Foreskin keratinocyte (primary cell): ENCODE measurements at places on chromosomes 7 and 10. TPM values are rescaled to one million over a fixed set of nuclear protein-coding genes. Genes with fewer than 3 reads are reported as not detected.

DNA sequence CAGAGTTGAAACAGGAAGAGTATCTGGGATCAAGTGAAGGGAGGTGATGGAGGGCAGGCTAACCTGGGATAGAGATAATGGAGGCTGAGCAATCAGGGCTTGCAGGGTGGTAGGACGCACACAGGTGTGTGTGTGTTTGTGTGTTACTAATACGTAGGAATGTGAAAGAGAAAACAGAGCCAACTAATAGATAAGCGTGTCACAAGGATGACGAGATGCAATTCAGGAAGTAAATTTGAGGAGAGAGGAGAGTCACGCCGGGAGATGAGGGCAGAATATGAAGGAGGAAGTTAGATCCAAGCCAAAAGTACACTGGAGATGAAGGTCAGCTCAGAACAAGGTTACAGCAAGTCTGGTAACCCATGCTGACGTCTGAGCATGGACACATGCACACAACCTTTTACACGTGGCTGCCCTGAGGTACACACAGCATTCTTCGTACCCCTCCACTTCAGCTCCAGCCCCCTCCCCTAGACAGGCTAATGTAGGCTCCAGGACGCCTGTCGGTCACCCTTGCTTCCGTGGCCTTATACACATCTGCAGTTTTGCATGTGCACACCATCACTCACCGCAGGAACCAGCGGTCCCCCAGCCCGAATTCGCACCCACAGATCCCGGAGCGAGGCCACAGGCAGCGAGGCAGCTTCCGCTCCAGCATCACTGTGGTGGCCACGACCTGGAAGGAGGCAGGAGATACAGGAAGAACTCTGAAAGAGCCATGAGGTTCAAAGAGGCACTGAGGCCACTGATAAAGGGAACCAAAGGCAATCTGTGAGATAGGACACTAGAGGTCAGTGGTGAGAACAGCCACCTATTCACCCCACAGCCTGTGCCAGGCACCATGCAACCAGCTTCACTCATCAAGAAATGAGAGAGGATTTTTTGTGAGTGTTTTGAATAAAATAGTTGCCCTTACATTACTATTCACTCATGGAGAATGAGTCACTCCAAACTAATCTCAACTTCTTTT, 23.7 kb upstream of the TRPV6 start:
- DNase-seq: no peak

GRCh38 chr7:33495207-33495606, 365.8 kb downstream of the BBS9 start:
- DNase-seq: no peak

DNA sequence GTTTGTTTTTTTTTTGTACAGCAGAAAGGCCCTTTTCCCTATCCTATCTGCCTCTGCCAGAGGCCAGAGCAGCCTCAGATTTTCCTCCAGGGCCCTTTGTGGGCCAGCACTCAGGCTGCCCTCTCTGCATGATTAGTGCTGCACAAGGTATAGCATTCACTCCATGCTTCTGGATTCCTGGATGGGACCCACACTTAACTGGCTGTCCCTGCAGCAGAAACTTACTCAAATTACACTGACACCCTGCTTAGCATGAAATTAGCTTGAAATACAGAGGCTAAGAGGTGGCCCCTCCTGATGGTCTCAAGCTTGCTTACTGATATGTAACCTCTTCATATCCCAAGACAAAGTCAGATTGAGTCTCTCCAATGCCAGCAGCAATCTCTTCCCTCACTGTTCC, 239.3 kb downstream of the SORCS1 start:
- DNase-seq: no peak

DNA sequence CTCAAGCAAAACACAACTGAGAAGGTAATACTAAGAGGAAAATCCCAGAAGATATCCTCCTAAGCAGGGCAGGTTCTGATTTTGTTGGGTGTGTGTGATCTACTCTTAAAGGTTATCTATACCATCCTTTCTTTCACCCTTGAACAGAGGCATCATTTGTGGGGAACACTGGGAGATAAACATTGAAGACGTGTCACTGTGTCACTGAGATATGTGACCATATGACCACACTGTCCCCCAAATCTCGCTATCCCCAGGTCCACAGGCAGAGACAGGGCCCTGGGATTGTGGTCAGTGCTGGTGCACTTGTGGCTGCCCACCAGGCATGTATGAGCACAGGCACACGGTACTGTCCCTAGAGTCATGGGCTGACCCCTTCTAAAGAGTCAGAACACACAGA, 30.0 kb downstream of the TECTB start:
- DNase-seq: no peak

DNA sequence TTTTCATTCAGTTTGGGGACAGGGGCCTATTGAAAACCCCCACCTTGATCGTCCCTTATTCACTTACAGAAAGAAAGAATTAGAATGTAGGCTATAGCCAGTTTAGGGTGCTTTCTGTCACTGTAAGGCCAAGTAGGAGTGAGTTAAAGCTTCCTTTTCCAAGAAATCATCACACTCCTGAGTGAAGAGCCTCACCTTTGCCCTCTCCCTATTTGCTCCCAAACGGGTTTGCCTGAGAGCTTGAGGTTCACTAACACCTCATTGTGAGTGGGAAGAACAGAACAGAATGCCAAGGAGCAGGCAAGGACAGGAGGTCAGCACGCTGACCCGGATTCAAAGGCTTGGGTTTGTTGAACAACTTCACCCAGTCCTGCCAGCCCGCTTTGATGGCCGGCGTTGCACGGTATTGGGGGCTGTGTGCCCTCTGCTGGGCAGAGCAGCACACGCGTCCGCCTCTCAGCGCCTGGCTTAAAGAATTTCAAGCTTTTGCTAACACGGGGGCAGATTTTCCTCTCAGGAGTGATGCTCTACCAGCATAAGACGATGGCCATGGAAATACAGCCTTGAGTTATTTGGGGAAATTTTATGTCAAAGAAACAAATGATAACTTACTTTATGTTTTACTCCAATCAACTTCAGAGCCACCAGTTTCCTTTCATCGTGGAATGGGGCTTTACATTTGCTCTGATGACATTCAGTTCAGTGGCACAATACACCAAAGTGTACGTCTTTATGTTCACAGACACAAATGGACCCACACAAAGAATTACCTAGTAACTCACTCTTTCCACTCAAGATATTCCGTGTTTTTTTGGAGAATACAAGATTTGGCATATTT, 470.0 kb downstream of the SUGCT start:
- no peak for DNase-seq

- no peak for DNase-seq
Measured at GRCh38 chr7:153084278-153084677, 324.7 kb downstream of the ACTR3B start.

LRGUK gene
- total RNA-seq: 0.11 and 0.17 TPM in 2 replicates

PRPS1L1 gene
- total RNA-seq: not detected in 2 replicates
